GM12864 (cell line): ENCODE measurements at places on chromosomes 2 and 18.

DNA sequence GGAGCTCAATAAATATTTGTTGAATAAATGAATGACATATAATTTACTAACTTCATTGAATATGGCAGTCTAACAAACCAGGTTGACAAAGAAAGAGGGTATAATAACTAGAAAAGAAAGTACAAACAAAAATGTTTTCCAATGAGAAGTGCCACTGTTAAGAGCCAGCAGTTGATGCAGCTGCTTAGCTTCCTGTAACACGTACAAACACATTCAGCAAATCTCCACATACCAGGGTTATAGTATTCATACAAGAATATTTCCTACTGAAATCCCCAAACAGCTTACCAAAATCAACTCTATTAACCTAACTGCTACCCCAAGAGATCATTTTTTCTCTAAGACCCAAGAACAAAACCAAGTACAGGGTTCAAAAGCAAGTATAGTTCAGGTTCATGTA is 77.7 kb downstream of the THADA start:
- no peak for DNase-seq

- no peak for DNase-seq
Observed at GRCh38 chr2:65716698-65717097, 284.3 kb upstream of the SPRED2 start.

GRCh38 chr2:235928751-235929370 is 239.3 kb downstream of the GBX2 start:
- DNase-seq = no peak

GRCh38 chr2:28401411-28401810 is 8.8 kb downstream of the FOSL2 start:
- DNase-seq = no peak

GRCh38 chr2:11305958-11306357 is 38.5 kb downstream of the ROCK2 start:
- DNase-seq = no peak

GRCh38 chr2:205749078-205749477 is 66.8 kb downstream of the NRP2 start:
- no peak for DNase-seq

GRCh38 chr18:74608681-74609080 is 11.0 kb downstream of the ZNF407 start:
- no peak for DNase-seq

DNA sequence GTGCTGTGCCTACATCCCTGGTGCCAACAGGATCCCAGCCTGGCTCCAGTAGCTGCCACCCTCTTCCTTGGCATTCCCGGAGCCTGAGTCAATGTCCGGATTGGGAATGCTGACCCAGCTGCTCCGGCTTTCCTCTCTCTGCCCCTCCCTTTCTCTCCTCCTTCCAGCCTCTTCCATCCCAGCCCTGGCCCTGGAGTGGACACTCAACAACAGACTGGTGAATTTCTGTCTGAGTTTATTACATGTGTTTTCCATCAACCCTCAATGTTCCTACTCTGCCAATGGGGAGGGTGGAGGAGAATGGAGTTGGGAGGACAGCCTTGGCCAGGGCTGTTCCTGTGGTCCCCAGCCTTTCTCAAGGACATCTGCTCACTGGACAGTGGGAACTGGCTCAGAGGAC is 917 bp upstream of the PRKAG3 start:
- no peak for DNase-seq

GRCh38 chr18:38654946-38655345 is 1089.3 kb upstream of the CELF4 start:
- DNase-seq = no peak

DNA sequence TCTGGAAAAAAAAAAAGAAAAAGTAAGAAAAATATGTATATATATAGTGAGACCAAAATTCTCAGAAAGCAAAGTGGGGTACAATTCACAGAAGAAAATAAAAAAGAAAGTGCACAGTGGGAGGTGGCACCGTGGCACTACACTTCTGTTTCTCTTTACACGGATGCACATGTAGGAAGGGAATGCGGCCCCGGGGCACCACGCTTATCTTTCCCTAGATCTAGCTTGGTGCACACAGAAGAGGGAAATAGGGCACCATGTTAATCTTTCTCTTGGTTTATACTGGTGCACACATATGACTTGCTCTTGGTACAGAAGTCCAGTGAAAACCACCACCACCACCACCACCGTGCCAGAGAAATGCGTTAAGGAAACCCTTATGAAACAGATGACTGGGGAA is 32.0 kb downstream of the EIPR1 start:
- no peak for DNase-seq

DNA sequence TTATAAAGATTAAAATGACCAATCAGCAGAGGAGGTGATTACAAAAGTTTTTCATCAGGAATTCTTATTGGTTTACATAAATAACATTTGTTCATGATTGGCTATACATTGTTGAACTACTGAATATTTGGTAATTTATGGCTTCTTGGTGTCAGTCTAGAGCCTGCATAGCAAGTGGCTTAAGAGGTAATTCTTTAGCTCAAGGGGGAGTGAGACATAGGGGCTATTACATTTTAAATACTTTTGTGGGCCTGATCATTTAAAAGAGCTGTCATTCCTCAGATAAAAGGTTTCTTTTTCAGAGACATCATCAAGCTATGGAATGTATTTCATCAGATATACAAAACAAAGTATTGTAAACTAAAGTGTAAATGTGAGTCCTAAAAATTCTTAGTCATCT is 373.8 kb downstream of the EPHA4 start:
- DNase-seq = no peak

GRCh38 chr2:231545105-231545902 is 15.1 kb upstream of the NMUR1 start:
- DNase-seq = peak; percentile 98
